NCI-H2081 (cell line): ENCODE measurements at places on chromosomes 4 and X.

- peak; percentile 93 for DNase-seq
These were observed at the start of the genes CSAG1 and MAGEA12 for GRCh38 chrX:152733261-152733975. TSS of gene CSAG1 (minus strand) at chrX:152733721. CDS start at chrX:152732460, 1,261 bp downstream. TSS of gene MAGEA12 (plus strand) at chrX:152733757. CDS start at chrX:152736162, 2,405 bp downstream.

- no peak for DNase-seq
These were observed 104.0 kb upstream of the SHOX start for GRCh38 chrX:526295-527224.

- DNase-seq: no peak
These were observed 174.4 kb upstream of the BCOR start for GRCh38 chrX:40272141-40272540.

- DNase-seq: no peak
These were observed 23.8 kb downstream of the AFAP1 start for GRCh38 chr4:7915875-7916242.

GRCh38 chr4:126973201-126973600 is 659.6 kb upstream of the INTU start:
- no peak for DNase-seq

DNA sequence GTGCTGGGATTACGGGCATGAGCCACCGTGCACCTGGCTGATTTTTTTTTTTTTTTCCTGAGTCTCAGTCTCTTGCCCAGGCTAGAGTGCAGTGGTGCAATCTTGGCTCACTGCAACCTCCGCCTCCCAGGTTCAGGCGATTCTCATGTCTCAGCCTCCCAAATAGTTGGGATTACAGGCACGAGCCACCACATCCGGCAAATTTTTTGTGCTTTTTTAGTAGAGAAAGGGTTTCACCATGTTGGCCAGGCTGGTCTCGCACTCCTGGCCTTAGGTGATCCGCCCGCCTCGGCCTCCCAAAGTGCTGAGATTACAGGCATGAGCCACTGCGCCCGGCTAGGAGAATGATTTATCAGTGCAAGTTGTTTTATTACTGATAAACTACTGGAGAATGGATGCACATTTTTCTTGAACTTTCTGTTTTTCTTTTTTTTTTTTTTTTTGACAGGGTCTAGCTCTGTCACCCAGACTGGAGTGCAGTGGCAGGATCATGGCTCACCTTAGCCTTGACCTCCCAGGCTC is 39.7 kb upstream of the DHRSX start:
- no peak for DNase-seq

GRCh38 chr4:61985426-61985825 is 785.3 kb downstream of the ADGRL3 start:
- no peak for DNase-seq

DNA sequence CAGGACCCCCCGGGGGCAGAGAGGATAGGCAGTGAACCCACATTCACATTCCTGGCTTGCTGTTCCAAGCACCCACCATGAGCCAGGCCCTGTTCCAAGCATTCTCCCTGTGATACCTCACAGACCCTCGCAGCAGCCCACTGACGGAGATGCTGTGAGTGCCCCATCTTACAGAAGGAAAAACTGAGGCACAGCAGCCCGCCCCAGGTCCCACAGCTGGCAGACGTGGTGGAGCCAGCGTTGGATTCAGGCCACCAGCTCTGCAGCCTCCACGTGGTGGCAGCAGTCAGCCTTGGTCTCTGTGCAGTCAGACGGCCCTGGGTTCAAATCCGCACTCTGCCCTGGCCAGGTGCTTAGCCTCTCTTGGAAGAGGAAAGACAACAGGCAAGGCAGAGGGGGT is 16.8 kb downstream of the MAN2B2 start:
- DNase-seq: no peak

- DNase-seq: no peak
These were observed 1.0 kb downstream of the PGRMC2 start for GRCh38 chr4:128286474-128287058.

- DNase-seq: no peak
These were observed 9.4 kb downstream of the NAT8L start for GRCh38 chr4:2068566-2068965.

GRCh38 chrX:95762716-95763115 is 921.9 kb upstream of the DIAPH2 start:
- no peak for DNase-seq

GRCh38 chr4:25367004-25367621 is 9.9 kb upstream of the ANAPC4 start:
- DNase-seq: peak; percentile 21

- no peak for DNase-seq
These were observed 315.4 kb upstream of the GRIA3 start for GRCh38 chrX:122868631-122869030.

- no peak for DNase-seq
These were observed 38.4 kb downstream of the HTT start for GRCh38 chr4:3112609-3113469.

GRCh38 chr4:120864969-120865368 is 57.6 kb downstream of the PRDM5 start:
- no peak for DNase-seq

DNA sequence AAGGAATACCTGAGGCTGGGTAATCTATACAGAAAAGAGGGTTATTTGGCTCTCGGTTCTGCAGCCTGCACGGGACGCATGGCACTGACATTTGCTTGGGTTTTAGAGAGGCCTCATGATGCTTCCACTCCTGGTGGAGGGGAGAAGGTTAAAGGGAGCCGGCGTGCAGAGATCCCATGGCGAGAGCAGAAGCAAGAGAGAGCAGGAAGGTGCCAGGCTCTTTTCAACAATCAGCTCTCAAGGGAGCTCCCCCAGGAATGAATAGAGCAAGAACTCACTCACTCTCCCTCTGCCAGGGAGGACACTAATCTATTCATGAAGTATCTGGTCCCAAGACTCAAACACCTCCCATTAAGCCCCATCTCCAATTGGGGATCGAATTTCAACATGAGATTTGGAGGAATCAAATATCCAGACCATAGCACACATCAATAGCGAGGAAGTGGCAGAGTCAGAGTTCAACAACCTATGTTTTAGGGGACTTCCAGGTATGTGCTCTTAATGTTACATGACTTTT is 109.8 kb downstream of the SORBS2 start:
- no peak for DNase-seq

GRCh38 chr4:186657764-186658163 is 65.9 kb downstream of the FAT1 start:
- no peak for DNase-seq

GRCh38 chr4:128782076-128782715 is 27.3 kb upstream of the JADE1 start:
- DNase-seq: peak; percentile 1

DNA sequence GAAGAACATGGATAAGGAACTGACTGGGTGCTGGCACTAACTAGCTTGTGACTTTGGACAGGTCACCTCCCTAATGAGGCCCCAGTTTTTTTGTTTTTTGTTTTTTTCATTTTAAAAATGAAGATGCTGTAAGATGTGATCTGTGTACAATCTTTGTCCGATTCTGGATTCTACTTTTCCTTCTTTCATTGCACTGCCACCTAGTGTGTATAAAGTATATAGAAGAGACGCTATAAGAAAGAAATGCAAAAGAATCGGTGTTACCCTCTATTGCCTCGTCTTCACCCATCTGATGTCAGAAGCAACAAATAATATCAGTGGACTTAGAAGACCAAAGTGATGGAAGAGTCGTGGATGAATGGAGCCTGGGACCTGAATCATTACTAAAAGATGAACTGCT is 58.6 kb upstream of the P2RY10 start:
- no peak for DNase-seq

DNA sequence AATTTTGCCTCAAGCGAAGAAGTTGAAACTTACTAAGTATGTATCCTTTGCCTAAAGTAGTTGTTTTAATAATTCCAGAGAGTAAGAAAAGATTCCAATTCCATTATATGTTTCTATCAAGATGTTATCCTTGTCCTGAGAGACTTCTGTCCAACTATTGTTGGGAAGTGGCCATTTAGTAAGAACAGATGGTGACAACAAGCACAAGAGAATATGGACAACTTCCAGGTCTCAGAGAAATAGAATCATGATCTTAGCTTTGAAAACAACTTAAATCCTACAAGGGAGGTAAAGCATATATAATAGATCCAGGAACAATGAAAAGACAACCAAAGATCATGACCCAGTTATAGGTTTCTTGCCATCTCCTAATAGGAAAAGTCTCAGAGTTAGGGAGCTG is 486.6 kb upstream of the PCDH10 start:
- DNase-seq: no peak

- DNase-seq: peak; percentile 42
These were observed 151.3 kb upstream of the TTC29 start for GRCh38 chr4:147096667-147097604.

DNA sequence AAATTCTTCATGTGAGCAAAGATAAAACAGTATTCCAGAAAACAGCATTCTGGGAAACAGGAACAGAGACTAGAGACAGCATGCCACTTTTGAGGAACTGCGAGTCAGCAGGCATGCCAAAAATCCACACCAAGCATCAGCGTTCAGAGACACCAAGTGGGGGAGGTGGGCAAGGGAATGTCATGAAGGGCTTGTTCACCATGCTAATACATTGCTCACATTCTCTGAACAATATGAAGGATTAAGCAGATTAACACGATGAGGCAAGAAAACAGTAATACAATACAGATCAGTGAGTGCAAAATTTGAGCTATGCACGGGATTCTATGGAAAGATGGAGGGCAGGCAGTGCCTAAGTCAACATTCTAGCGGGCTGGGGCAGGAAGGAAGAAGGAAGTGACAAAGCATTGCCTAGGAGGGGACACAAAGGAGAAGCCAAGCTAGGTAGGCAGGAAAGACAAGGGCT is 278.3 kb downstream of the FBXW7 start:
- no peak for DNase-seq

- DNase-seq: peak; percentile 39
These were observed 795 bp upstream of the SH3KBP1 start for GRCh38 chrX:19887911-19888879.

DNA sequence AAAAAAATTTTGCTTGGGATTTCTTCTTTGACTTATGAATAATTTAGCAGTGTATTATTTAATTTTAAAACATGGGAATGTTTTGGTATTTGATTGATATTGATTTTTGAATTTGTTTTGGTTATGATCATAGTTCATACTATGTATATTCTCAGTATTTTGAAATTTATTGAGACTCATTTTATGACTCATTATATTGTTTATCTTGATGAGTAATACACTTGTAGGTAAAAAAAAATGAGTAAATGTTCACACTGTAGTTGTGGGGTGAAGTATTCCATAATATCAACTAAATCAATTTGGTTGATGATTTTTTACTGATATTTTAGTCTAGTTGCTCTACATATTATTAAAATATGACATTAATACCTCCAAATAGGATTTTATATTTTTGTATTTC is 1142.2 kb downstream of the ADGRL3 start:
- DNase-seq: no peak

DNA sequence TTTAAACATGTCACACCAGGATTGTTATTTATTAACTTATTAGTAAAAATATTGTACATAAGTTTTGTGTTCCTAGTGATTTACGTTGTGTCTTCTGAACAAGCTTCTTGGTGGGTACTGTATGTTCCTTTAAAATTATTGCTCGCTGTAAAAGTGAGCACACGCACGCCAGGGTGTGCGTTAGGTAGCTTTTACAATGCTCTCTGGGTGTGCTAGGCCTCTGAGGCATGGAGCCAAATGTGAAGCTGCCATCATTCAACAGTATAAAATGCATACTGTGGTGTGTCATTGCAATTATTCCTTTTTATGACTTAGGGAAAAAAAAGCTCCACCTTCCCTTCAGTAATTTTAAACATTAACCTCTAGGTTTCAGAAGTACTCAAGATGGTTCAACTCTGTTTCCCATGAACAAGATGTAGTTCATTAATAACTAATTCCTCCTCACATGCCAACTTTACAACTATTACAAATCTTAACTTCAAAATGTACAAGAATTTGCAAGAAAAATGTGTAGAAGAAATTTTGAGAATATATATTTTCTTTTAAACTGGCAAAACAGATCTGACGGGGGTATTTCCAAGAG is 42.4 kb downstream of the ATOH1 start:
- no peak for DNase-seq

DNA sequence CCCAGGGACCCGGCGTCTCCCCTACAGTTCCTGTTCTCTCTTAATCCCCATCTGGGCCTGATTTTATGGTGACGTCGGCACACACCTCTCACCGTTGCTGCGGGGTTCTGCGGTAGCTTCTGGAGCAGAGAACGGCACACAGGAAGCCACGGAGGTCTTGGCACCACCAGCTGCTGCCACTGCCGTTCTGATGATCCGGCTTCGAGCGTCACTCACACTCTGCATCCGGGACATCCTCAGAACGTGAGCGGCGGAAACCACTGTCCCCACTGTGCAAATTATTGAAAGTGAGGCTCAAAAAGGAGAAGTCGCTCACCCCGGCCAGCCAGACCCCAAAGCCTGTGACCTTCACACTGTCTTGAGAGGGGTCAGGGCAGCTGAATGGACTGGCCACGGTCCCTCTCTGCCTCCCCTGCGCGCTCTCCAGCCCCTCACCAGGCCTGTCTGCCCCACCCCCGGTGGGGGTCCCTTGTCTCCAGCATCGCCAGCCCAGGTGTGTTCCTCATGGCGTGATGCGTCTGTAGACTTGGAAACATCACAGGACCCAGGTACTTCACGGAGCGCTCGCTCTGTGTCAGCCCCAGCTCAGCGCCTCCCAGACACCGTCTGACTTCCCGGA is 201.1 kb downstream of the AFAP1 start:
- no peak for DNase-seq

DNA sequence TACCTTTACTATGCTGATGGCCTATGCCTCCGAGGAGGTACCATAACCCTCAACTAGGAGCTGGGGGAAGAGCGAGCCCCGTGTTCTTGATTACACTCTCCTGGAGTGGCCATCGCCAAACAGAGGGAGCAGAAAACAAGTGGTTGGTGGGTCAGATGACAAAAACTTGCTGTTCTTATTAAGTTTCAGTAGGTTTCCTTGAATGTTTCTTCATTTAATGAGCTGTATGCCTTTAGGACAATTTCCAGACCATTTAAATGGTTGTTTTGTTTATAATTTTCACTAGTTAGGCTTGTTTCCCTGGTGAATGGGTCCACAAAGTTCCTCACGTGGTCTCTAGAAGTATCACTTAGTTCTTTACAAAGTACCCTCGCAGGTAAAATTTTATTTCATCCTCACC is 4.7 kb downstream of the PYURF start:
- no peak for DNase-seq

- peak; percentile 58 for DNase-seq
These were observed 88.3 kb downstream of the AMELX start for GRCh38 chrX:11381464-11381863.

GRCh38 chr4:42398871-42399331 is 1.6 kb downstream of the SHISA3 start:
- no peak for DNase-seq

GRCh38 chr4:174204164-174204831 is 79.2 kb downstream of the FBXO8 start:
- DNase-seq: no peak

GRCh38 chr4:15395311-15395710 is 32.5 kb upstream of the C1QTNF7 start:
- DNase-seq: no peak
